ENCODE measurements at places on chromosomes 5 and 9.

GRCh38 chr9:83505282-83505681 lies 32.9 kb downstream of the FRMD3 start:
- no peak for DNase-seq

- DNase-seq = no peak
These were observed 53.6 kb upstream of the GABRB2 start for GRCh38 chr5:161600156-161600555.

DNA sequence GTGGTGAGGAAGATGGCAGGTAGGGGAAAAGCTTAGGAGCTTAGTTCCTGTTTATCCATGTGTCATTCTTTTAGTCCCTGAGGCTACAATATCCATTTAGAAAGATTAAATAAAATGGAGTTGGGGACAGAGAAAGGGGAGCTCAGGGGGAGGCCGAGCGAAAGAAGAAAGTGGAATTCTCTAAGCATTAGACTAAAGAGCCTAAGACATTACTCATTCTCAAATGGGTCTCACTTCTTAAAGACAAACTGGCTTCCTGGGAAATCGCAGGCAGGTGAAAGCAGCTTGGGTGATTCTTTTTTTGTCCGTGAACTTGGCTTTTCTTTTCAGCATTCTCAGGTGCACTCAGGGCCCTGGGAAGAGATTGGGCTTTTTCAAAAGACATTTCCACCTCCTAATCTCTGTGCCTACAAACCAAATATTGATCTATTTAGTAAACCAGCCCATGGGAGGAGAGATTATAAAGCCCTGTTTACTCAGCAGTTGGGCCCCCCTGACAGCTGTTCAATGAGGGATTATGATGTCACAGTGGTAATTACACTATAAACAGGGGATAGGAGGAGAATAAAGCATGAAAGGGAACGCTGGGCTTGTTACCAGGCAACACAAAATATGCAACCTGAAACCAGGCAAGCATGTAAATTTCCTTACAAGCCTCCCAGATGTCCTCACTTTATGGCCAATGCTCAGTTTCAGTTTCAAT lies 584.0 kb downstream of the ACTL7B start:
- DNase-seq = peak; percentile 20

GRCh38 chr9:69674716-69675438 lies 2.7 kb upstream of the APBA1 start:
- DNase-seq = no peak

DNA sequence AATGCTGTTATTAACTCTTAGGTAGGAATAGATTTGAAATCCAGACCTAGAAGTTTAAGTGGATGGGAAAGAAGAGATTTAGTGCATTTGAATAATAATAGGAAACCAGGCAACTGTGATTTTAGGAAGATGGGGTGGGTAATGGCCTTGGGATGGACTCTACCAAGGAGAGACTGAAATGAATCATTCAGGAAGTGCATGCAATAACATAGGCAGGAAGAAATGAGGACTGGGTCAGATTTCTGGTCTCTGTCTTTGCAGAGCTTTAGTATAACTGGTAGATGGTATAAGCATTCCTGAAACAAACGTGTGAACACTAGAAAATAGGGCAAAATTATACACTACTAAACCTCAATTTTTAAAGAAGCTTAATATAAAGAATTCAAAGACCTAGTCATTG lies 274.4 kb upstream of the CLINT1 start:
- no peak for DNase-seq

- DNase-seq = no peak
These were observed 68.4 kb downstream of the SLC25A46 start for GRCh38 chr5:110807169-110807568.

- no peak for DNase-seq
These were observed 29.0 kb upstream of the PAPPA start for GRCh38 chr9:116124472-116125040.

- no peak for DNase-seq
These were observed 23.7 kb downstream of the MAP3K1 start for GRCh38 chr5:56839062-56839461.

DNA sequence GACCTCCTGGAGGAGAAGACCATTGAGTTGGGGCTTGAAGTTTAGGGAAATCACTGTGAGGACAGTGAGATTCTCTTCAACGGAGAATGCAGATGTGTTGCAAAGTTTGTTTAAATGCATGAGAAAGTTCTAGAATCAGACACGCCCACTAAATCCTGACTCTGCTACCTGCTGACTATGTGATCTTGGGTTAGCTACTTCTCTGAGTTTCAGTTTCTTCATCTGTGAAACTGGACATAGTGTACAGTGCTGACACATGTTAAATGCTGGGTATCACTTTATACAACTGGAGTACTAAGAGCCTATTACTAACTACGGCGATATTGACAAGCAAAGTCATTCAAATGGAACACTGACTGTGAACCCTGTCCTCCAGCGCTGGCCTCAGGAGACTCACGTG lies 255.5 kb downstream of the HSPA4 start:
- no peak for DNase-seq

GRCh38 chr5:107556575-107556974 lies 114.2 kb downstream of the EFNA5 start:
- no peak for DNase-seq

- no peak for DNase-seq
These were observed 43.6 kb upstream of the NEK6 start for GRCh38 chr9:124214116-124214515.

- DNase-seq = no peak
These were observed 34.4 kb upstream of the CCDC112 start for GRCh38 chr5:115330830-115331229.

DNA sequence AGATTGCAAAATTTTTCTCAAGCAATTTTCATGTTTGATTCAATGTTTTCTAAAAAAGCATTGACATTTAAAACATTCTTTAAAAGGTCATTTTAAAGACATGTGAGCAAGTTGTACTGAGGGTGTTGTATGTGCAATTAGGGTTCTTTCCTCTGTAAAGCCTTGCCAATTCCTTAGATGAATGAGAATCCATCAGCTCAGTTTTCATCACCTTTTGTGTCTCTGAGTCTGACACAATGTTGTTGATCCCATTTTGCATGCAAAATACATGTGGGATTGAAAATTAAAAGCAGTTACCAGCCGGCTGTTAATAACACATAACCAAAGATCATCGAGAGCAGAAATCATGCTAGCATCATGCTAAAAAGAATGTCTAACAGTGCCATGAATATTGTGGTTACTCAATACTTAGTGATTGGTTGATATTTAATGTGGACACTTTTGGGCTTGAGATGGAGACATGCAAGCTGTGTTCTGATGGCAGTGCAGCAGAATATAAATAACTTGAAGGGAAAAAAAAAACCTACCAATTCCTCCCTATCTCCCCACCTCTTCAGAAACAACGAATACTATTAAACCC lies 57.7 kb downstream of the FGF10 start:
- no peak for DNase-seq

- DNase-seq = no peak
These were observed 5.5 kb downstream of the NSMF start for GRCh38 chr9:137453643-137454081.

DNA sequence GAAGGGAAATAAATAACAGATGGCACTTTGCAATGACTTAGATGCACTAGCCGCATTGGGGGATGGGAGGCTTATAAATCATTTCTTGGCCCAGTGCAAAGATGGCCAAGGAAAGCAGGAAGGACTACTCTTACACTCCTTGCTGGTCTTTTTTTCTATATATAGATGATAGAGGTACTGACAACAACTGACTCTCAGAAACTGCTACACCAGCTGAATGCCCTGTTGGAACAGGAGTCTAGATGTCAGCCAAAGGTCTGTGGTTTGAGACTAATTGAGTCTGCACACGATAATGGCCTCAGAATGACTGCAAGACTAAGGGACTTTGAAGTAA lies 1.7 kb downstream of the CCNG1 start:
- no peak for DNase-seq

GRCh38 chr5:133121611-133122150 lies 69.9 kb downstream of the HSPA4 start:
- DNase-seq = no peak

DNA sequence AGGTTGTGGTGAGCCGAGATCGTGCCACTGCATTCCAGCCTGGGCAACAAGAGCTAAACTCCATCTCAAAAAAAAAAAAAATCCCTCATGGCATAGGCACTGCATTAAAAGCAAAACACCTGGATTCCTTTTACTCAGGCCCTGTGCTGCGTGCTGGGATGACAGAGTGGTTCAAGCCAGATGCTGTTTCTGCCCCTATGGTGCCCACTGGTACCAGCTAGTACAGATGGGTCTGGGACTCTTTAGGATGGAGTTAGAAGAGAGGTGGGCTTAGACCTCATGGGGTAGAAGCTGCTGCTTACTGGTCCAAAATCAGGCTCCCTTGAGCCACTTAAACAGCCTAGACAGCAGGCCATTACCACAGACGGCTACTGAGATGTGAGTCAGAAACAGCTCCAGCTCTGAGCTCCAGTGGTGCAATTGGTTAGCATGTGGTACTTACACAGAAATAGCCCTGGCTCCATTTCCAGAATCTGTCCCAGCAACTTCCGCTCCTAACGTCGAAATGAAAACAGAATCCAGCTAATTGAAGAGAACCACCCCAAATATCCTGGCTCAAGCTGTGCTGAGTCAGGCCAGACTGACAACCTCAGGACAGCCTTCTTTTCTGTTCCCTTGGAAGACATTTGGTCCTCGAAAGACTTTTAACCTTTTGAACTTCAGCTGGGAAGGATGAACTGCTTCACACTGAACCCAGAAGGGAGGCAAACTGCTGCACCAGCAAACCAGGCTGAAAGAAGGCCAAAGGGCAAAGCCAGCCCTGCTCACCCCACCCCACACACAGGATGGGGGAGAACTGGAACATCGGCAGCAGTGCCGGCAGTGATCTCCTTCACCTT lies 15.5 kb downstream of the C5orf15 start:
- peak; percentile 30 for DNase-seq

- no peak for DNase-seq
These were observed 87.3 kb downstream of the INSYN2B start for GRCh38 chr5:169893010-169893409.

GRCh38 chr9:80931163-80931562 lies 758.2 kb downstream of the TLE1 start:
- no peak for DNase-seq

DNA sequence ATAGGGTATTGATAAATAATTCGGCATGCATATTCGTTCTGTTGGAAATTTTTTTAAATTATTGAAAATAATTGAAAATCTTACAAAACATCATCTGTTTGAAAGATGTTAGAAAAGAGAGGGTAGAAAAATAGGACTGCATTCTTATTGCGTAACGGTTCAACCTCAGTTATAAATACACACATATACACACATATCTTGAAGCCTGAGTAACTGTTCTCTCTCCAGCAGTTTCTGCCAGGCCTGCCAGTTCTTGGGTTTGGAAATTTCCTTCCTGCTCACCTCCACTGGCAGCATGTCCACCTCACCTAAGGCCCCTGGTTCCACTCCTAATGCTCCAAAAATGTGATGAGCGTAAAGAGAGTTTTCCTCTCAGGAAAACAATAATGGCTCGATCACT lies 9.1 kb downstream of the SPATA31E1 start:
- DNase-seq = no peak

- no peak for DNase-seq
These were observed 117.8 kb downstream of the MAST4 start for GRCh38 chr5:66713998-66714397.

DNA sequence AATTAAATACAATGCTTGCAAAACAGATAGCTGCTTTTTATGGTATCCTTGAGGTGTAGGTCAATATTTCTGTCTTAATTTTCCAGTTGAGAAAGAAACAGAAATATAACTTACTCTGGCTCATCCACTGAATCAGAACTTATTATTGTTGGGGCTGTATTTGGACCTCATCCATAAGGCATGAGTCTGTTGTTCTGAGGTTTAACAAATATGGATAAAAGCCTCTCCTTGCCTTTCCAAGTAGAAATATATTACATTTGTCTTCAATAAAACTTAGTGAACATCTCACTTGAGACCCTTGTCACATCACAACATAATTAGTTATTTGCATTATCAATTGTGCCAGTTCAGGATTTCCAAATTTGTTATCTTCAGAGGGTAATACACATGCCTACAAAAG lies 525.8 kb downstream of the AGTPBP1 start:
- no peak for DNase-seq

- peak; percentile 51 for DNase-seq
These were observed 22.1 kb upstream of the TPD52L3 start for GRCh38 chr9:6305954-6306563.

GRCh38 chr5:82789095-82789494 lies 288.1 kb downstream of the TMEM167A start:
- DNase-seq = no peak

DNA sequence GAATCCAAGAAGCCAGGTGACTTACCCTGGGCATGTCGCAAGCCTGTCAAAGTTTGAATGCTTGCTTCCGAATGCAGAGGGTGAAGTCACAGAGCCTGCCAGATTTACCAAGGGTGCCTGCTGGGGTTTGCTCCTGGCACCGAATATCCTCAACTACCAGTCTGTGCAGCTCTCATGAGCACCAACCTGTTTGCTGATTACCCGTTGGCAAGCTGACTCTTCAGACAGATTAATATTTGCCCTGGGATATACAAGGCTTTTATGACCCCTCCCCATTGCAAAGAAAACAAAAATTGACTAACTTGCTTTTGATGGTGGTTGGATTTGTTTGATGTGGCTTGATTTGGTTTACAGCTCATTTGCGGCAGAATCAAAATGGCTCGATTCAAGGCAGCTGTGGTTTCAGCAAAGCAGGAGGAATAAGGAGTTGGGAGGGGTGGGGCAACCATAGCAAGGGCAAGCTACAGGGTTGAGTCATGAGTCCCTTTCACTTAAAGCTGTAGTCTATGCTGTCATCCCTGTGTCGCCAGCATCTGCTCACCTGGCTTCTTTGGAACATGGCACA lies 82.3 kb upstream of the AGXT2 start:
- no peak for DNase-seq

- DNase-seq = no peak
These were observed 44.7 kb downstream of the GOLM1 start for GRCh38 chr9:86054695-86055094.

- DNase-seq = no peak
These were observed 195.8 kb downstream of the EFNA5 start for GRCh38 chr5:107474716-107475489.

GRCh38 chr9:94676446-94677131 lies 37.3 kb upstream of the FBP1 start:
- no peak for DNase-seq

DNA sequence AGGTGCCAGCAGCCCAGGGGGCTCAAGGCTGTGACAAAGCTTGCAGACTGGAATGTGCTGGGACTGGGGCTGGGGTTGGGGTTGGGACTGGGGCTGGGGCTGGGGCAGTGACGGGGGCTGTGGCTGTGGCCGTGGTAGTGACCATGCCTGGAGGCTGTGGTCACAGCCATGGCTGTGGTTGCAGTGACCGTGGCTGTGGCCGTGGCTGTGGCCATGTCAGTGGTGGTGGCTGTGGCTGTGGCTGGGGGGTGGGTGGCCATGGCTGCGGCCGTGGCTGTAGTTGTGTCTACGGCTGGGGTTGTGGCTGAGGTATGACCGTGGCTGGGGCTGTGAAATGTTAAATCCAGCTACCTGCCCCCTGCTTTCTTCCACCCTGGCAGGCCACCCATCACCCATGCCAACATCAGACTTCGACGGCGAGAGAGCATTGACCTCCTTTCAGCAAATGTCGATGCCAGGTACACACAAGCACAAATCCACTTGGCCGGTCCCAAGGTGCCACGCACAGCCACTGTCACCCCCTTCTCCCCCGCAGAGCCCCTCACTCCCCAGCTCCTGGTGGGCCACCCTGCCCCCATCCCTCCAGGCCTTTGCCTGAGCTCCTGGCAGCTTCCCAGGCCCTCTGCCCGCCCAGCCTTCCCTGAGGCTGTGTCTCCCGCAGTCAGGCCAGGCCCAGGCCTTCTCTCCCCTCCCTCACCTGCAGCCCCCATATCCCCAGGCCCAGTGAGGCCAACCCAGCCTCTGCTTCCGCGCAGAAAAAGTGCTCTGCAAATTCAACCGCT lies 15.3 kb downstream of the LCN9 start:
- no peak for DNase-seq

GRCh38 chr9:61671276-61671973 lies 481.6 kb downstream of the SPATA31A7 start:
- DNase-seq = no peak

All from midbrain (tissue), 1 donor.